ENCODE measurements at places on chromosomes 7 and 10.

DNA sequence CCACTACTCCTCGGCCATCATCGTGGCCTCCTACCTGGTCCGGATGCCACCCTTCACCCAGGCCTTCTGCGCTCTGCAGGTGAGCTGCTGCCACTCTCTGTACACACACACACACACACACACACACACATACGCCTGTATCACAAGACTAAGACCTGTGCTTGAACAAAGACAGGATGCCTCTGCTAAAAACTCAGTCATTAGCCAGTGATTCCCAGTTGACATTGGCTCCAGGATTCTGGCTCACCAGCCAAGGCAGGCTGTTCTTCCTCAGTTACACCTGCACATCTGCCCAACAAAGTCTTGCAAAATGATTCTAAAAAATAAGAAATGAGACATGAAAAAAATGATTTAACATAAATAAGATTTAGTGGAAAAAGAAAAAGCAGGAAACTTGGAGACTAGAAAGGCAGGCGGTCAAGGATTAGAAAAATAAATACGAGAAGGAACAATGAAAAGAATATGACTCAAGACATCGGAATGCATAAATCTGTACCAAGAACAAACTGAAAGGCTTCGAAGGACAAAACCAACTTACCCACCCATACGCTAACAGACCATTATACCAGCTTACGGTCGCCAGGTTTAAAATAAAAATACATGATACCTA is 7.4 kb upstream of the LRRC18 start:
- no peak for DNase-seq

DNA sequence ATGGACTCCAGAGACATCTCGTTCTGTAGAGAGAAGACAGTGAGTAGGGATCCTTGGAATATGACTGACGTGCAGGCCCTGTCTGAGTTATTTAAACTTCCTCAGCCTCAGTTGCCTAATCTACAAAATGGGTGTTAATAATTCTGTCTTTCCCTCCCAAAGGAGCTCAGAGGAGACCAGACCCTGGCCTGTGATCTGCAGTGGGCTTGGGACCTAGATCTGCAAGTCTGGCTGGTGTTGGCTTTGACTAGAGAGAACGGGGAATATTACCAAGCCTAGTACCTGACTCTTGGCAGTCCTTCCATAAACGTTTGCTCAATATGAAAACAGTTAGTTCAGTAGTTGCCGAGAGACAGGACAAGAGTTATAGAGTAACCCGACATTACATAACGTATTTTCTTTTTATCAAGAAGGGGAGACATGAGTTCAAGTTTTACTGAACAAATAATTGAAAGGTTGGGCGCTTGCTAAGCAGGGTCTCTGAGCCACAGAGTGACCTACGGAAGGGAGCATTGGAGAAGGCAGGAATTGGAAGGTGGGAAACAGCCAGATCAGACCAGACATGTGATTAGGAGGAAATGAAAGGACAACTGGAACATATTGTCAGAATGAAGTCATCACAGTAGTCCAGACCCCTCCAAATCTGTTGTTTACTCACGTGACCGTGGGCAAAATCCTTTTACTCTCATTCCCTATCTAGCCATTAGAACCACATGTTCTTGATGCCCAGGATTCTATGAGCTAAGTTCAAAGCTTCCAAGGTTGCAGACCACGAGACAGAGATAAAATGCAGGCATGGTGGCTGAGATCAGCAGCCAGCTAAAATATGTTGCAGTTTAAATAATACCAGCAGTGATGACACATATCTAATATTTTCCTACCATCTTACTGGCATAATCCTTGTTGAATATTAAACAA is 10.9 kb upstream of the CYP3A4 start:
- DNase-seq, result no peak

- peak; percentile 67 for DNase-seq
Measured at GRCh38 chr10:132939957-132940790, 2.2 kb downstream of the CFAP46 start.

DNA sequence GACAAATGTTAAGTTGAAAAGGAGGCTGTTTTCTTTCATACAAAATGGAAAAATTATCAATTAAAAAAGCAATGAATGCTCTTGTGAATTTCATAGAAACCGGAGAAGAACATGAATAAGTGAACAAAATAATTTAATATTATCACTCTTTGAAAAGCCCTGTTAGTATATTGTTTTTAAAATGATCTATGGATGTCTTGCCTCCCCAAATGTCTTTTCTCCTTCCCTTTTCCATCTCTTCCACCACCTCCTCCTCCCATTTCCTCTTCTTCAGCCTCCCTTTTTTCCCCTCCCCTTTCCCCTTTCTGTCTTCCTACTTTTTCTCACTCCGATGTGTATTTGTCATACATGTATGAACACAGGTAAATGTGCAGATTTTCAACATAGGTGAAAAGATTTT is 234.7 kb downstream of the MALRD1 start:
- DNase-seq, result no peak

DNA sequence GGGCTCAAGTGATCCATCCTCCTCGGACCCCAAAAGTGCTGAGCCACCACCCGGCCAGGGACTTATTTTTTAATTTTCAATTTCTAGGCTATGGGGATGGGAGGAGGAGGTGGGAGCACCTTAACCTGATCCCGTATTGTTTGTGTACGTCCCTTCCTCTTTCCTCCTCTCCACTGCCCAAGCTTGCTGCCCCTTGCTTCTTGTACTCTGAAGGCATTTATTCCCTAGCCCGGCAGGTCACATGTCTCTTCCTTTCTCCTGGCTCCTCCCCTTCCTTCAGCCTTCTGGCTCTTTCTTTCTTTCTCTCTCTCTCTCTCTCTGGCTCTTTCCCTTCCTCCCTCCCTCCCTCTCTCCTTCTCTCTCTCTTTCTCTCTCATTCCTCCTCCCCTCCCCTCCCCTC is 56.0 kb downstream of the COL26A1 start:
- no peak for DNase-seq
